H4 (cell line): ENCODE measurements at places on chromosomes 5 and 9.

DNA sequence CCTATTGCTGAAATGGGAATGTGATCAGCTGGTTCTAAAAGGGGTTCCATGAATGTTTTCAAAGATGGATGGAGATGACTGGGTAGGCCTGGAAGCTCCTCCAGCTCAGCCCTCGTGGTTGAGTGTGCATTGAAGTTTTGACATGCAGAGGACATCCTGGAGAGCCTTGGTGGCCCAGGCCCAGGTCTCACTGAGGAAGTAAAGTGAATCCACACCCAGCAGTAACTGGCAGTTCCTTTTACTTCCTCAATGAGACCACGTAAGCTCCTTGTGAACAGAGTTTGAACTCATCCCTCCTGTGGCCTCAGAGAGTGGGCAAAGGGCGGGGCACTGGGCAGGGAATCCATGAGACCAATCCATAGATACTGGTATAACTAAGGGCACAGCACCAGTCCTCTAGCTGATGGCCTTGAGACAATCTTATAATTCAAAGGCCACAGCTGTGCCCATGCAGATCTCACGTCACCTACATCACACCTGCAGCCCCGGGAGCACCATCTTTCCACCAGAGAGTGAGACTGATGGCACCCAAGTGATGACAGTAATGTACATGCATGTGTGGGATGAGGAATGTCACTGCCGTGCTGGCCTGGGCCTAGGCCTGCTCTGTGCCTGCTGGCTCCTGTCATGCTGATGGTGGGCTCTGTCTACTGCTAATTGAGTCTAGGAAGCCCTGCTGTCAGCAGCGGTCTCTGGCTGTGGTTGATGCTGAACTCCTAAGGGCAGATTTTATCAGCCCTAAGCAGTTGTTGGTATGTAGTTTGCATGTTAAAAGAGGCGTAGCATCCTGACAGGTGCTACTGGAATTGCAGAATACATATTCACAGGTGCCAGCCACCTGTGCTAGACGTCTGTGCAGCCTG is 257.8 kb downstream of the FSTL4 start:
- DNase-seq: no peak

GRCh38 chr9:92720209-92720765 is 44.3 kb downstream of the BICD2 start:
- DNase-seq: no peak

- DNase-seq: no peak
These were observed 134.5 kb downstream of the SEC61B start for GRCh38 chr9:99356512-99356971.

DNA sequence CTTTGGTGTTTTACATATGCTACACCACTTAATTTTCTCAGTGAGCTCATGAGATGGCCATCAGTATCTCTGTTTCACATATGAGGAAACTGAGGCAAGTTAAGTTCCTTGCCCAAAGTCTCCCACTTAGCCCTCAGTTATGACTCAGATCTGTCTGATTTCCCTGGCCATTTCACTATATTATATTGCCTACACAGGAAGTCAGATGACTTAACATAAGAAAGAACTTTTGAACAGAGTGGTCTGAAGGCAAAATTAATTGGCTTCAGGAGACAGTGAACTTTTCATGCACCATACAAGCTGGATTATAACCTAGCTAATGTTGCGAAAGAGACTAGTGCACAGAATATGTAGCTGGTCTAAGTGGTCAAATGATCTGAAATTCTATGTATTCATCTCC is 221.6 kb downstream of the NFIB start:
- no peak for DNase-seq

DNA sequence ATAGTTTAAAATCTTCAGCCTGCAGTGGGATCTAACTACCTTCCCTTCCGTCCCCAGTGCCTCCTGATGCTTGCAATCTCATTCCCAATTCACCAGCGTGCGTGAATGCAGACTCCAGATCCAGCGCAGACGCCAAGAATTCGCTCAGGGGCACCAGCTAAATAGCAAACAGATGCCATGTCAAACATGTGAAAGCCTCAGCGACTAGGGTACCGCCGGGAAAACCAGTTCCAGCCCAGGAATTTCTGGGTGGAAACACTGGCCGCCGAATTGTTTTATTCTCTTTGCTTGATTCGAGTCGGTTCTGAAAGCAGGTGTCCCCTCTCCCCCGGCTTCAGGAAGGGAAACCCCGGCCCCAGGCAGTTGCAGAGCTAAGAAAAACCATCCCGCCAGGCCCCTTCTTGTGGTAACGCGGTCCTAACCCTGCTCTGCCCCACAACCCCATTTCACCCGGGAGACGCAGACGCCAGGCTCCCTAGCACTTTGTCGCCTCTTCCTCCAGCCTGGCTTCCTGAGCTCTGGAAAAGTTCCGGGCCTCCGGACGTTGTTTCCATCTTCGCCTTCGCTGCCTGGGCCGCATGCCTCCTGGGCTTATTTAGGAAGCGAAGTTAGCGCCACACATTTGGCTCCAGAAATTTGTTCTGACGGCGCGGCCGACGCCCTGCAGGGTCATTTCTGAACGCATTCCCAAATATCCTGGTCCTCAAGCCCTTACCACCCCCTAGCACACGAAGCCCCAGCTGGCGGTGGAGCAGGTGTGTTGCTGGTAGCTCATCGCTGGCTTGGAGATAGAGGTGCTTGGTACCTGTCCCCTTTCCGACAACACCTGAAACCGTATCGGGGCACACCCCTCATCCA is 665 bp upstream of the LVRN start:
- DNase-seq: no peak

GRCh38 chr9:136117916-136118319 is 757 bp downstream of the TMEM250 start:
- DNase-seq: no peak

- no peak for DNase-seq
These were observed 354.8 kb downstream of the TAF11L14 start for GRCh38 chr5:17989036-17989435.

DNA sequence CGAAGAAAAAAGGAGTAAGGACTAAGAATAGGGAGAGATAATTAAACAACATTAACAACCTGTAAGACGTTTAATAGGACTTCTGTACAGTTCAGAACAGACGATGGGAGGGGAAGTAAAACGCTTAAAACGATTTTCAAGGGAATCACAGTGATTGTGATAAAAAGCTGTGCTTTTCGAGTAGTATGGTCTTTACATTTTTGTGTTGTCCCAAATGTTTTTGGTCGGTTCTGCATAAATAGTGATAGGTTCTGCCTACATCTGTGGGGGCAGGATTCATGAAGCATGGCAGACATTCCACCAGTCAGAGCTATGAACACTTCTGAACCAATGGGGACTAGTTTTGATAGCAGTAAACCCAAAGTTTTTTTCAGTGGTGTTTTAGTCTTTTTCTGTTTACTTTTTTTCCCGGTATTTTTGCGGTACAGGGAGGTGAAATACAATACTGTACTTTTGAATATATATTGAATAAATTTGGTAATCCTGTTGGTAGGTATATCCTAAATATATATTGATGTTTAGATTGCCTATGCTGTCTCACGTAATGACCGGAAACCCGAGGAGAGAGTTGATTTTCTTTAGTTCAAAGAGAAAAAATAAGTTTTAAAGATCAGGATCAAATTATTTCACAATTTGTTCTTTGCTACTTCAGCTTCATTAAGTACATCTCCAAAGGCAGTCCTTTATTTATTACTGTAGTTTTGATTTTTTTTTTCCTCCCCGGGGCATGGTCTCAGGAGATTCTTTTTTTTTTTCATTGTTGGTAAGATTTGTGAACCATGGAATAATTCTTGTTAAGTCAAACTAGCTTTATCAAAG is 1.3 kb downstream of the ERBIN start:
- peak; percentile 58 for DNase-seq

- DNase-seq: peak; percentile 64
These were observed 27.1 kb downstream of the SLC22A5 start for GRCh38 chr5:132396589-132397031.

DNA sequence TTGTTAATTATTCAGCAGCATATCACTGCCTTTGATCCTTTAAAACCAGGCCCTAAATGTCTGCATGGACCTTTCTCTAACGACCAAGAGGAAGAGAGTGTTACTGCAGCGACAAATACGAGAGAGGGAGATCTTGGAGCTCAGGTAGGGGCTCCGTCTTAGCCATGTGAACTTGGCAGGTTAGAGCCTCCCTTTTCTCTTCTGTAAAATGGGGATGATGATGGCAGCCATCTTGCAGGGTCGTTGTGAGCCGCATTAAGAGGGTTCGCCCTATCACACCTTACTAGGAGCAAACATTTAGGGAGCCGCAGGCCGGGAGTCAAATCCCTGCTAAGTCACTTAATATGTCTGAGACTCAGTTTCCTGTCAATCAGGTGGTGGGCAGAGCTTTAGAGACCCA is 1.6 kb downstream of the ENG start:
- DNase-seq: no peak

DNA sequence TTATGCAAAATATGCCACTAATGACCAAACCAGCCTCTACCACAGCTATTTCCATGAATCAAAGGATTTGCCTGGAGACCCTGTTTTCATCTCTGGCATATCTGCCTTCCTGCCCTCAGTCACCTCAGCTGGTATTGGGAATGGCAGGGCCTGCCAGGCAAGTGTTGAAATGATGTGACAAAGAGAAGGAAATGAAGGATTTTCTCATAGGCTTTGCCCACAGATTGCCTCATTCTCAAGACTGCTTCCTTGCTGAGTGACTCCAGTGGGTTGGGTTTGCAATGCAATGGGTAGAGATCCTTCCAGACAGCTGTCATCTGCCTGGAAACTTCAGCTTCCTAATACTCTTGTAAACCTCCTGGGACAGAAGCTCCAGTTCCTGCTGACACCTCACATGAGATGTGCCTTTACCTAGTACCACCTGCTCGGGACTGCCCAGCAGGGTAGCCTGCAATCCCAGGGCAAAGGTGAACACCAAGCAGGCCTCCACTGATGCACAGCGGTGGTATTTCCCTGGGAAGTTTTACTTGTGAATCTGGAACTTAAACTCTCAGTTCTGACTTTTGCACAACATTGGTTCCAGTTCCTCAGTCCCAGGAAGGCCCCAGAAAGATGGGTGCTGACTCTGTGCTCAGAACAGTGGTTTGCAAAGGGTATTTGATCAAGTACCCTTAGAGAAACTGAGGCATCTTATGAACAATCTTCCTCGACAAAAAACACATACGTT is 64.8 kb upstream of the SLC1A1 start:
- DNase-seq: no peak

DNA sequence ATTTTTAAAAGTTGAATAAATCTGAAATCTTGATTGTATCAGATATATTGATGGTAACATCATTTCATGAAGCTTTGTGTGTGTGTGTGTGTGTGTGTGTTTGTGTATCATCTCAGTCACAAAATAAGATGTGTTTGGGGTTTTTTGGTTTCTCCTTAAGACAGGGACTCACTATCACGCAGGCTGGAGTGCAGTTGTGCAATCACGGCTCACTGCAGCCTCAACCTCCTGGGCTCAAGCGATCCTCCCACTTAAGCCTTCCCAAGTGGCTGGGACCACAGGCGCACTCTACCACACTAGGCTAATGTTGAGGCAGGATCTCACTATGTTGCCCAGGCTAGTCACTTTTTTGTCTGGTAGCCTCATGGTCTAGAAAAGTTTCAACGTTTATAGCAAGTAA is 83.4 kb upstream of the DMRT1 start:
- DNase-seq: no peak

GRCh38 chr5:170479484-170479883 is 24.3 kb upstream of the KCNIP1 start:
- DNase-seq: peak; percentile 18

DNA sequence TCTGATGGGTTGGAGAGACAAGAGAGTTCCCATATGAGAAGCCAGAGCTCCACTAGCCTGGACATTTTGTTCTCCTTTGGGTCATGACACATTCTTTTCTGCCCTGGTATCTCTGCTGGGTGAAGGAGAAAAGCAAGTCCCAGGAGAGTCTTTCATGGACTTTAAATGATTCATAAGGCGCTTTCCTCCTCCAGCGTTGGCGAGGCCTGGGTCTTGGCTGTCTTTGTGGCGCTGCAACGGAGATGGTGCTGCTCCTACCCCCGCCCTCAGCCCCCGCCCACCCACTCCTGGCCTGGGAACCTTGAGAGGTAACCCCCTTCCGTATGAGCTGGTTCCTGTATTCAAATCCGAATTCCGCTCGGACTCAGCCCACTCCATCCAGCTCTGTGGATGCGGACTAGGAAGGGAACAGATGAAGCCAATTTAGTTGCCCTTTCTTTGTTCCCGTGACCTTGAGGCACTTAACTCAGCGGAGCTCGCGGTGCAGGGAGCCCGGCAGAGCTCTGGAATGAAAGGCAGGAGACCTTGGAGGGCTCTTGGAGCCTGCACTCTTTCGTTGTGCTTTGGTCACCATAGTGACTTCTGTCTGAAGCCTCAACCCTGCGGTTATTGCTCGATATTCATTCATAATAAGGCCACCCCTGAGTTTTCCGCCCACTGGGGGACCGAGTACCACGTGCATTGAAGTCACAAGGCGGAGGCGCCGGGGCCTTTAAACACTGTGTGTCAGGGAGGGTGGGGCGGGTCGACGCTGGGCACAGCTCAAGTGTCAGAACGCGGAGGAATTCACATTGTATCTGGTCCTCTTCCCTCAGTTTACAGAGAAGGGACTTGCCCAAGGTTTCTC is 14.0 kb upstream of the PWWP2A start:
- DNase-seq: no peak

- no peak for DNase-seq
These were observed 394.5 kb upstream of the ZNF462 start for GRCh38 chr9:106468431-106468830.
